Esophagus mucosa (tissue), 1 donor: ENCODE measurements at places on chromosomes 16 and 17. TPM values are rescaled to one million over a fixed set of nuclear protein-coding genes. Genes with fewer than 3 reads are reported as not detected.

DUS2 gene
- total RNA-seq, result 17.4 TPM

KCNH4 gene
- total RNA-seq, result not detected

ENPP7 gene
- not detected for total RNA-seq

HEATR9 gene
- total RNA-seq, result not detected

C1QTNF8 gene
- total RNA-seq, result not detected

MEFV gene
- 0.52 TPM for total RNA-seq

BRIP1 gene
- 3.9 TPM for total RNA-seq

GINS2 gene
- 10.9 TPM for total RNA-seq

NOMO2 gene
- 74.4 TPM for total RNA-seq

C16orf74 gene
- 10.9 TPM for total RNA-seq

WNT9B gene
- total RNA-seq, result not detected

GRCh38 chr16:56950881-56951771, 10.6 kb upstream of the CETP start:
- peak; percentile 52 for ATAC-seq

- ATAC-seq, result no peak
Measured at GRCh38 chr17:70276906-70277305, 107.6 kb downstream of the KCNJ2 start.

- ATAC-seq, result peak; percentile 64
Measured at GRCh38 chr17:59859444-59860025, 33.2 kb downstream of the TUBD1 start.

- peak; percentile 31 for ATAC-seq
Measured at GRCh38 chr17:28812748-28813377, 29.7 kb downstream of the FAM222B start.

- ATAC-seq, result peak; percentile 36
Measured at GRCh38 chr16:81035975-81036750, 521 bp downstream of the ATMIN start.

DNA sequence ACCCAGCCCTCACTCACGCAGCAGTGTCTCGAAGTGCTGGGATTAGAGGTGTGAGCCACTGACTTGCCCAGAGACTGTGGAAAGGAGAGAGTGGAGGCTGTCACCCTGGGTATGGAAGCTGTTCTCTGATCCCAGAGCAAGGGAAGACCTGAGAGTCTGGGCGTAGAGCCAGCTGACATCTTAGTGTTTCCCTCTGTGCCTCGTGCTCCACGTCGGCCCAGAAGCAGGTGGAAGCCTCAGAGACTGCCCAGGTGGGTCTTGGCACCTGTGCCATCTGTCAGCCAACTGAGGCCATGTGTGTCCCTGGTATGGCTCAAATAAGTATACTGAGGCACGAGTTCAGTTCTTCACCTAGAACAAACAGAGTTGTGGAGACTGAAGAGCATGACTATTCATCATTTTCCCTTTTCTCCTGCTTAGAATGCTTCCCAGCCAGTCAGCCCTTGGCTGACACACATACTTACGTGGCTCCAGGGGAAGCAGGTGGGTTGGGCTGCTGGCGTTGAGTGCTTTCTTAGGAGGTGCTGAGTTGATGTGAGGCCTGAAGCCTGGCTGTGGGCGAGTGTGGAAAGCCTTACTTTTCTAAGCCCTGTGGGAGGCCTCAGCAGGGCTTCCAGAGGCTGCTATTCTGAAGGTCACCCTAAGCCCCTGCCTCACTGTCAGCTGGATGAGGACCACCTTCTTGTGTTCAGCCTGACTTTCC, 8.1 kb downstream of the CTRL start:
- no peak for ATAC-seq

DNA sequence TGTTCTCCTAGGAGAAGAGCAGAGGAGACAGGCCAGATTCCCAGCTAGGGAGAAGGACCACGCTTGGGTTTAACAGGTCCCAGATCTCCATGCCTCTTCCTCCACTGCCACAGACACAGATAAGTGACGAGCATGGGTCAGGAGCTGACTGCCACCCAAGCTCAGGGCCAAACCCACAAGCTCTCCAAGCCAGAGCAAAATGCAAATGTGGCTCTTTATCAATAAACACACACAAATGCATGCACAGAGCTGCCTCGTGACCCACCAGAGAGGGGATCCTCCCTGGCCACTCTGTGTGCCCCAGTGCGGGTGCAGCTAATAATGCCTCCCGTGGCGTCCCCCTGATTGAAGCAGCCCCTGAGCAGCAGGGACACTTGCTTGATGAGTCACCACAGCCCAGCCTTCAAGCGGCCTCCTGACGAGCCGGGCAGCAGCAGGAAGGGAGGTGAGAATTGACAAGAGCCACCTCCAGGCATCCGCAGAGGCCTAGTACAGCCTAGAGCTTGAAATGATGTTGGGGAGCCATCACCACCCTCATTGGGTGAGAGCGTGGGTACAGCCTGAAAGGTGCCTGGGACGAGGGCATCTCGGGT, 143.9 kb downstream of the CCDC182 start:
- no peak for ATAC-seq

DNA sequence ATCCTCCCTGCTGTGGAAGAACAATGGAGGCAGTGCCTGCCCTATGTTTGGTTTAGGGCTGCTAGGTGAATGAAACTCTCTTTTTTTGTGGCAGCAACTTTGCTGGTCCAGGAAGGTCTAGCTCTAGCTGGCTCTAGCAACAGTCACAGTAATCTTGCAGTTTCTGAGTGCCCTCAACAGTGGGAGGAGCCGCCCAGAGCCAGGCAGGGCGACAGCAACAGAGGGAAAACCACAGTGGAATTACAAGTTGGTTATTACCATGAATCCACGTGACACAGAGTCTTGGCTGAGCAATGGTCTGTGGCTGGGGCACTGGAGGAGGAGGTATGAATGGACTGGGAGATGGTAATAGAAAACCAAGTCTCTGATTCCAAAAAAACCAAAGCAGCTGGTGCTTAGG, 10.3 kb downstream of the HSPB9 start:
- ATAC-seq, result peak; percentile 42

GRCh38 chr17:35536664-35537171, 760 bp downstream of the SLFN12L start:
- no peak for ATAC-seq
